Uterus (tissue), 4 donors: ENCODE measurements at places on chromosomes 4 and X. TPM values are rescaled to one million over a fixed set of nuclear protein-coding genes. Genes with fewer than 3 reads are reported as not detected.

DMRTC1B gene
- total RNA-seq = 0.88 TPM

DNA sequence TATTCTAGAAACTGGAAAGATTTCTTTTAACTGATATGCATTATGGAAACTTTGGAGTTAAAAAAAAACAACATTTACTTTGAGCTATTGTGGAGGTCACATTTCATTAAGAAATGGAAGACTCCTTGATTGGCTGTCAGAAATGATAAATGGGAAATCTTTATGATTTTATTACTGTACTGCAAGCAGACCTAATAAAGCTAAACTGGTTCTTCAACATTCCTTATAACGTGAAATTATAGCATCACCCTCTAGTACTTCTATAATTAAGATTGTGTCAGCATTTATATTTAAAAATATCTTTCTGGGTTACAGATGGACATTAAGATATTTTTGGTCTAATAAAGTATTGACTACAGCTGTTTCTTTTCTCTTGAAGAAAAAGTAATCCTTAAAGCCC lies 213.8 kb upstream of the PACRGL start:
- no peak overlapping the region for H3K27ac ChIP-seq
- peaks cover 3% of the 10 kb centered on the region for H3K36me3 ChIP-seq
- no peaks in the 10 kb centered on the region for H3K4me1 ChIP-seq
- no peak for DNase-seq

DNA sequence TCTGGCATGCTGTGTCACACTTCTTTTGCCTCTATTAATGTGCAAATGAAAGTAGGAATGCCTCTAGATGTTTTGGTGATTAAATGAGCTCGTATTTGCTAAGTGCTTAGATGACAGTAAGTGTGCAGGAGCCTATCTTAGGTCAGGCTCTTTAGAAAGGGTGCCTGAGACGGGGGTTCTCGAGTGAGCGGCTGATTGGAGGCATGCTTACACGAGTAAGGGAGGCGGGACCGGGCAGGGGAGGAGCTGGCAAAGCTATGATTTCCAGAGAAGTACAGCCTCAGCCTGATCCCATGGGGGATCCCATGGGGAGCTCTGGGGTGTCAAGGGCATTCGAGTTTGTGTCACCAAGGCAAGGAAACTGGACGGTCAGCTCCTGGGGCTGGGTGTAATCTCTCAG lies 44.8 kb downstream of the CLDN34 start:
- H3K27ac ChIP-seq = no peak overlapping the region
- H3K4me1 ChIP-seq = no peaks in the 10 kb centered on the region
- no peaks in the 10 kb centered on the region for H3K27me3 ChIP-seq

IL9R gene
- not detected for total RNA-seq
